ENCODE measurements at places on chromosomes 12 and 14. TPM values are rescaled to one million over a fixed set of nuclear protein-coding genes. Genes with fewer than 3 reads are reported as not detected.
A peak's percentile ranks its signal among the peaks of the same experiment; 100 is the strongest.

- no peaks in the 10 kb centered on the region for H3K36me3 ChIP-seq
- no peak overlapping the region for H3K27ac ChIP-seq
- no peaks in the 10 kb centered on the region for H3K27me3 ChIP-seq
Measured at GRCh38 chr14:35250319-35250718, 41.9 kb upstream of the PSMA6 start.

- H3K27ac ChIP-seq, result no peak overlapping the region
- H3K4me1 ChIP-seq, result peaks cover 15% of the 10 kb centered on the region
- no peak for DNase-seq
- no peaks in the 10 kb centered on the region for H3K27me3 ChIP-seq
- no peak overlapping the region for H3K4me3 ChIP-seq
Measured at GRCh38 chr12:31234053-31234840, 91.7 kb downstream of the SINHCAF start.

Gene NKX2-1
- not detected for polyA plus RNA-seq

Gene INSM2
- polyA plus RNA-seq, result not detected

DNA sequence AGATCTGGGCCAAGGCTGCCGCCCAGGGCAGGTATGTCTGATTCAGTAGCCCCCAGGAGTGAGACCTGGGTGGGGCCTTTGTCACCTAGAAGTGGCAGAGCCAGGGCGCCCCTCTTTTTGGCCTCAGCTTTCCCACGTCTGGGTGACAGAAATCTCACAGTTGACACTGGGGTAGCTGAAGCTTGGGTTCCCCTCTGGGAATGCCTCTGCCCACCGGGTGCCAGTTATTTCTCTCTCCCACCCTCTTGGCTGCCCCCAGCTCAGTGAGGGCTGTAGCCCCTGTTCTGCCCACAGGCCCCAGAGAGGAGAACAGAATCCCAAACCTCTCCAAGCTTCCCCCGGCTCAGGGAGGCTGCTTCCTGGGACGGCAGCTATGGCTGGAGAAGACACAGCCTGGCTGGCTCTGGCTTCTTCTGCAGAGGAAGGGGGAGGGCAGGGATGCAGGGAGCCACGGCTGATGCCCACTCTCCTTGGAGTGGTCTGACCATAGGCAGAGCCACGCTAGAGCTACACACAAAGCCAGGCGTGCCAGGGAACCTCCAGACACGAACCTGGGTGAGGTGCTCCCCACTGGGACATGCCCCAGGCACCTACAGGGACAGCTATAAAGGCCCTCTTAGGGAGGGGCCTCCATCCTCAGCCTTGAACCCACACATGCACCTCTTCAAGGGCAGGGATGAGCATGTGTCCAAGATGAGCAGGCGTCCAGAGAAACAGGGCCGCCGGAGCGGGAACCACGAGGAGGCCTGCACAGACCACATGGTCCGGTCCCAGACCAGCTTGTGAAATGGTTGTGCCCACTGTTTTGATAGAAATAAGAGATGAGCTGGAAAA is 51.7 kb downstream of the BEGAIN start:
- no peak overlapping the region for H3K4me3 ChIP-seq
- H3K27me3 ChIP-seq, result no peaks in the 10 kb centered on the region
- peaks cover 5% of the 10 kb centered on the region for H3K36me3 ChIP-seq
- no peaks in the 10 kb centered on the region for H3K4me1 ChIP-seq
- DNase-seq, result no peak

Gene BAZ1A
- 13.3 TPM for polyA plus RNA-seq

GRCh38 chr14:97066068-97066899 is 269.1 kb downstream of the VRK1 start:
- H3K27me3 ChIP-seq, result no peaks in the 10 kb centered on the region
- H3K4me1 ChIP-seq, result no peaks in the 10 kb centered on the region
- no peak overlapping the region for H3K27ac ChIP-seq
- H3K36me3 ChIP-seq, result no peaks in the 10 kb centered on the region
- no peak for DNase-seq

Gene CRIP2
- polyA plus RNA-seq, result 127 TPM

- H3K27me3 ChIP-seq, result no peaks in the 10 kb centered on the region
- H3K4me1 ChIP-seq, result peaks cover 15% of the 10 kb centered on the region
- H3K27ac ChIP-seq, result peak overlapping the region; percentile 68
- DNase-seq, result no peak
- no peak overlapping the region for H3K4me3 ChIP-seq
Measured at GRCh38 chr12:47277972-47278448, 198.3 kb upstream of the AMIGO2 start.

DNA sequence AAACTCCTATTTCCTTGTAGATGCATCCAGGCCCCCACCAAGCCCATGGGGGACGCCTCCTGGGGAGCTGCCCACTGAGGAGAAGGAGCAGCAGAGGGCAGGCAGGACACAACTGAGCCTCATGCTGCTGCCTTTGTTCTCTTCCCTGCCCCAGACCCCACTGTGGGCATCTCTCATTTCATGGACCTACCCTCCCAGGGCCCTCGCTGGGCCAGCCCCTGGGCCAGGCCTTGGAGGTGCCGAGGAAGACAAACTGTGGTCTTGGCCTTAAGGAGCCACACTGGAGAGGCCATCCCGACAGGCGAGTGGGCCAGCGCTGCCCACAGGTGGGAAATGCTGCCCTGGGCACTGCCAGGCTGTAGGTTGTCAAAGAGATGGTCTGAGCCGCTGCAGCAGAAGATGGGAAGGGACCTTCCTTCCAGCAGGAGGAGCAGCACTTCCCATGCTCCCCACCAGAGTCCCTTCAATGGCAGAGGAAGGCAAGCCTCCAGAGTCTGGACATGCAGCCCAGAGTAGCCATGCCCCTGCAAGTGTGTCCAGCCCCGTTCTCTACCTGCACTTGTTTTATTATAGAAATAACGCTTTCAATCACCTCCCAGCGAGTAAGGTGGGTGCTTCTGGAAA is 147.4 kb downstream of the BCL11B start:
- no peaks in the 10 kb centered on the region for H3K4me1 ChIP-seq
- H3K36me3 ChIP-seq, result no peaks in the 10 kb centered on the region
- no peak for DNase-seq
- H3K27me3 ChIP-seq, result peaks cover 22% of the 10 kb centered on the region

Gene FAR2
- 2.0 TPM for polyA plus RNA-seq

DNA sequence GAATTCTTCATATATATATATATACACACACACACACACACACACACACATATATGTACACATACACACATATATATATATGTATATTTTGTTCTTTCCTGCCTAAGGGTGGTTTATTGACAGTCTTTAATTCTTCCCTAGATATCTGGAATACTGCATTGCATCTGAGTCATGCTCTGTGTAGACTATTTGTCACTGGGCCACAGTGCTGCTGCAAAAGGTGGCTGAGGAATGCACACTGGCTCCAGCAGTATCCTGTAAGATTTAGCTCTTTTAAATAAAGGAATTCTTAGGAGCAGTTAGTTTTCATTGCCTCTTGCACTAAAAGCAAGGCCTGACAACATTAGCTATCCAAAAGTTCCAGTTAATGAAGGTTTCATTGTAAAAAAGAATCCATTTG is 200.9 kb downstream of the APAF1 start:
- H3K4me3 ChIP-seq, result no peak overlapping the region
- H3K4me1 ChIP-seq, result no peaks in the 10 kb centered on the region
- H3K27ac ChIP-seq, result no peak overlapping the region
- DNase-seq, result no peak

DNA sequence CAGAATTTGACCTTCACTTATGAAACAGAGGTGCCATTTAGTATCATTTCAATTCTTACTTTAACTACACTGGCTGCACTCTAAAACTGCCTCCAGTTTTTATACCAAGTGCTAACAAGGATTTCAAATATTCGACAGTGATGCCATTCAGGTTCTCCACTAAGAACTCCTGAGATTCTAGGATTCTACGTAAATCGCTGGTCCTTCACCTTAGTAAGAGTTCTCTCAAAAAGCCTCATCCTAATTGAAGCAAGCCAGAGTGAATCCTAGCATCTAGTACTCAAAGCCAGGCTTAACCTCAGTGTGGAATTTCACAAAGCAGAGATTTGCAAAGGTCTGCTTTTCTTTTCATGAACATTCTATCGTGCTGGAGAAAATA is 3.5 kb downstream of the SLC38A2 start:
- DNase-seq, result no peak
- H3K27me3 ChIP-seq, result no peaks in the 10 kb centered on the region
- H3K4me1 ChIP-seq, result peaks cover 63% of the 10 kb centered on the region
- H3K36me3 ChIP-seq, result peaks cover 71% of the 10 kb centered on the region
- peak overlapping the region; percentile 40 for H3K27ac ChIP-seq

- no peak overlapping the region for H3K4me3 ChIP-seq
- H3K36me3 ChIP-seq, result peaks cover 98% of the 10 kb centered on the region
- no peaks in the 10 kb centered on the region for H3K27me3 ChIP-seq
- peak overlapping the region; percentile 23 for H3K27ac ChIP-seq
- no peak for DNase-seq
Measured at GRCh38 chr14:64220466-64220865, 73.7 kb downstream of the ESR2 start.

DNA sequence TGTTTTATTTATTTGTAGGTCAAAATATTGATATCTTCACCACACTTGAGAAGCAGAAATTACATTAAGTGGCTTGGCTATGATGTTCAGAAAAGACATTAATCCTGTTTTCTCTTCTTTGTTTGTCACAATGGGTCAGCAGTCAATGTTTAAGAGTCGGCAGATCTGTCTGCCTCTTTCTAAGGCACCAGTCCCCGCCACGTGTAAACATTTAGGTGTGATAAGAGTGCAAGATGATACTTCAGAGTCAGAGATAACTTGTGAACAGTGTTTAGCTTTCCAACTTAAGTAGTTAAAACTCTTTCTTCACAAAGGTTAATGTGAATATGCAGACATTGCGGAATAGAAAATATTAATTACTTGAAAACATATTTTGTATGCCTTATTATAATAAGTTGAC is 160.9 kb downstream of the OTOGL start:
- H3K27me3 ChIP-seq, result no peaks in the 10 kb centered on the region
- H3K4me1 ChIP-seq, result no peaks in the 10 kb centered on the region
- no peak overlapping the region for H3K4me3 ChIP-seq

DNA sequence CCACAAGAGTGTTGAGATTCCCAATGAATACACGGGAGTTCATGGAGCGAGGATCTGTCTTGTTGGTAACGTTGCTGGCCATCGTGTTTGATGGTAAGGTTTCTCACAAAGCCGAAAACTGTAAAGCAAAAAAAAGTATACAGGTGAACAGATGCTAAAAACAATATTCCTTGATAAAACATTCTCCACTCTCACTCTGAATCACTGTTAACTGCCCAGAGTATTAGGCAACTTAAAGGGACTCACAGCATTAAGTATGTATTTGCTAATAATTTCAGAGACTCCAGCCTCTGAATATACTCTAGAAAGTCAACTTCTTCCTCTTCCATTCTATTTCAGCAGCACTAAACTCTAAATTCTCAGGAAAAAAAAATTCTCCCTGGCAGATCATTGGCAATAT is 35.1 kb downstream of the HNRNPC start:
- no peak overlapping the region for H3K4me3 ChIP-seq
- H3K4me1 ChIP-seq, result peaks cover 88% of the 10 kb centered on the region
- H3K27ac ChIP-seq, result no peak overlapping the region

DNA sequence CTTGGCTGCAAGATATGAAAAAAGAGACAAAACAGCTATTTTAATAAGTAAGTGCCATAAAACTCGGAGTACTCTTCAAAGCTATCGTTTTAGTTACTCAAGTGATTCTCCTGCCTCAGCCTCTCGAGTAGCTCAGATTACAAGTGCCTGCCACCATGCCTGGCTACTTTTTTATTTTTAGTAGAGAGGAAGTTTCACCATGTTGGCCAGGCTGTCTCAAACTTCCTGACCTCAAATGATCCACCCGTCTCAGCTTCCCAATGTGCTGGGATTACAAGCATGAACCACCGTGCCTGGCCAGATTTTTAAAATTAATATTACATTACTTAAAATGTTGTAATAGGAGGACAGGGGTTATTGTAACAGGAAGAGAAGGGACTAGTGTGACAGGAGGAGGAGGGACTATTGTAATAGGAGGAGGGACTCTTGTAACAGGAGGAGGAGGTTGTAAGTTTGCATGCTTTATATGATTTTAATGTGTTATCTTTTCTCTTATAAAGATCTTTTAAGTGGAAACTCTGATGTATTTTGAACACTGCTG is 61.3 kb downstream of the KITLG start:
- DNase-seq, result no peak
- H3K4me3 ChIP-seq, result no peak overlapping the region
- no peaks in the 10 kb centered on the region for H3K27me3 ChIP-seq
- H3K27ac ChIP-seq, result no peak overlapping the region
- H3K36me3 ChIP-seq, result peaks cover 24% of the 10 kb centered on the region

Gene TSHR
- not detected for polyA plus RNA-seq

- peaks cover 6% of the 10 kb centered on the region for H3K4me1 ChIP-seq
- peak within 1 kb of the TSS; percentile 15 for H3K27ac ChIP-seq
- H3K27me3 ChIP-seq, result peaks cover 52% of the 10 kb centered on the region
- peak within 1 kb of the TSS; percentile 45 for H3K4me3 ChIP-seq
- DNase-seq, result peak; percentile 76
Measured at GRCh38 chr14:69879175-69880043, at the start of gene SMOC1. Gene SMOC1 (plus strand): TSS chr14:69879416. CDS start chr14:69879679, 263 bp downstream.

DNA sequence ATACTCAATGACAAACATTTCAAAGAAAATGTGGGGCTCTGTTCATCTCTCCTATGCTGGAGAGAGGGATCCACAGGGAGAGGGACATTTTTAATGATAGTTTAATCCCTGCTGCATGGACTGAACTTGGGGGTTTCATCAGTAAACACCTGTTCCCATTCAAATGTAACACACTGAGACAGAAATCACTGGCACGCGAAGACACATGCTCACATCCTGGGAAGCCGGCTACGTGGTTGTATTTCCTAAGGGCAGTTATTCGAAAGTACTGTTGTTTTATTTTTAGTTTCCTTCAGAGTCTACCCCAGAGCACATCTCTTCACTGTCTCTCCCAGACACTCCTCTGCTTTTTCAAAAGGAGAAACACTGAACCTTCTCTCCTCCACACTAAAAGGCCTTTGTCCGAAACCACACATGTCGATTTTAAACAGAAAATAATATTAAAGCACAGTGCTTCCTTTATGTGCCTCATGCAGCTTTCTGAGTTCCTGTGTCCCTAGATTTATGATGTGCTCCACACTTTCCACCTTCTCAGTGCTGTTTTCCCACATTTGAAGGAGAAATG is 52.8 kb downstream of the PTHLH start:
- no peaks in the 10 kb centered on the region for H3K27me3 ChIP-seq
- no peak for DNase-seq
- no peaks in the 10 kb centered on the region for H3K36me3 ChIP-seq
- no peak overlapping the region for H3K27ac ChIP-seq

Gene CCER1
- polyA plus RNA-seq, result not detected

GRCh38 chr14:96158735-96159134 is 45.9 kb upstream of the BDKRB2 start:
- H3K27me3 ChIP-seq, result no peaks in the 10 kb centered on the region
- H3K36me3 ChIP-seq, result no peaks in the 10 kb centered on the region
- H3K4me1 ChIP-seq, result peaks cover 8% of the 10 kb centered on the region

Gene DPF3
- polyA plus RNA-seq, result 0.20 TPM

DNA sequence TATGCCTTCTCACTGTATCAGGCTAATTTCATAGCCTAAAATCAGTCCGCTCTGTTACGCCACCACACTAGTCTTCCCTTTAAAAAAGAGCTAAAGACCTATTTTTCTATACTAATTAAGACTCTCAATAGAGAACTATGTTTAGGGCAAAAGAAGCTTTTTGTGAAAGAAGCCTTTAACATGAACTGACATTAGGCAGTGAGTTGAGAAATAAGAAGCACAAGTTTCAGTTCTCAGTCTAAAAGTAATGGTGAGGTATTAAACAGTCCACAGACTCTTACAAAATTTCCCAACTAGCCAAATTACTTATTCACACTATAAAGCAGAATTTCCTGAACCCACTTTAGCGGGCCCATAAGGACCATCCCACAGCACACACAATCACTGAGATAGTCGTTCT is 93.7 kb downstream of the SOX5 start:
- no peaks in the 10 kb centered on the region for H3K27me3 ChIP-seq
- DNase-seq, result no peak
- no peaks in the 10 kb centered on the region for H3K4me1 ChIP-seq
- no peak overlapping the region for H3K27ac ChIP-seq
- no peaks in the 10 kb centered on the region for H3K36me3 ChIP-seq
- H3K4me3 ChIP-seq, result no peak overlapping the region

Gene PAH
- not detected for polyA plus RNA-seq
